IgD-negative memory B cell (primary cell): ENCODE measurements at places on chromosomes 4 and X. TPM values are rescaled to one million over a fixed set of nuclear protein-coding genes. Genes with fewer than 3 reads are reported as not detected.

IBSP gene
- not detected for polyA plus RNA-seq

MAGEB3 gene
- not detected for polyA plus RNA-seq

CHIC1 gene
- 3.4 TPM for polyA plus RNA-seq

USP46 gene
- 3.5 TPM for polyA plus RNA-seq

NSG1 gene
- polyA plus RNA-seq = 0.69 TPM

FRG1 gene
- 59.3 TPM for polyA plus RNA-seq

NLGN4X gene
- not detected for polyA plus RNA-seq

GPR143 gene
- 0.20 TPM for polyA plus RNA-seq

FAAH2 gene
- polyA plus RNA-seq = 3.6 TPM

FREM3 gene
- 0.60 TPM for polyA plus RNA-seq

RHOXF2 gene
- polyA plus RNA-seq = not detected

ANXA10 gene
- not detected for polyA plus RNA-seq

CABS1 gene
- not detected for polyA plus RNA-seq

ANKRD37 gene
- polyA plus RNA-seq = 16.5 TPM

IL3RA gene
- 0.66 TPM for polyA plus RNA-seq

STOX2 gene
- polyA plus RNA-seq = not detected

SASH3 gene
- polyA plus RNA-seq = 203 TPM

SSX4 gene
- polyA plus RNA-seq = not detected

CFAP47 gene
- not detected for polyA plus RNA-seq

P2RY8 gene
- 206 TPM for polyA plus RNA-seq

UGT2B11 gene
- polyA plus RNA-seq = not detected

MAGED4B gene
- polyA plus RNA-seq = 5.6 TPM
